ENCODE measurements at places on chromosomes 1 and 21.

DNA sequence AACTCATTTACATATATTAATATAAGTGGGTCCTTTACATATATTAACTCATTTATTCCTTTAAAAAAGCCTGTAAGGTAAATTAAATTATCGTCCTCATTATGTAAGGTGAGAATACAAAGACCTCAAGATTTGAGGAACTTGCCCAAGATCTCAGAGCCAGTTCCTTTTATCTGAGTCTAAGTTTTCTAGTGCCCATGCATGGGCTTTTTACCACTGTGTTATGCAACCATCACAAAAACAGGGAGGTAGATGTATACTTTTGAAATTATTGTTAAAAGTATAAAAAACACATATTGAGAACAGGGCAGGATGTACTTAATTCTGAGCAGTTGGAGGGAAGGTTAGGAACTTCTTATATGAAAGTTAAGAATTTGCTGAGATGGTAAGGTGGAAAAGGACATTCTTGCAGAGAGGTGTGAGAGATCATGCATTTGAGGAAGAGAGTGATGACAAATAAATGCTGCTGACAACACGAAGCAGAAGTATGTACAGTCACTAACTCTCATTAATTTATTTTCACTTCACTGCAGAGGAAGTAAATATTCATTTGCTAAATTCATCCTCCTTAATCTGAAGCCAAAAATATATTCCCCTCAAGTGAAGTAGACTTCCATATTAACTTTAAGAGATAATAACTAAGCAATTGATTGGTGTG is 28.9 kb upstream of the LYPLAL1 start:
- DNase-seq: no peak

GRCh38 chr1:27622828-27623227 is 12.2 kb downstream of the FGR start:
- DNase-seq: no peak

DNA sequence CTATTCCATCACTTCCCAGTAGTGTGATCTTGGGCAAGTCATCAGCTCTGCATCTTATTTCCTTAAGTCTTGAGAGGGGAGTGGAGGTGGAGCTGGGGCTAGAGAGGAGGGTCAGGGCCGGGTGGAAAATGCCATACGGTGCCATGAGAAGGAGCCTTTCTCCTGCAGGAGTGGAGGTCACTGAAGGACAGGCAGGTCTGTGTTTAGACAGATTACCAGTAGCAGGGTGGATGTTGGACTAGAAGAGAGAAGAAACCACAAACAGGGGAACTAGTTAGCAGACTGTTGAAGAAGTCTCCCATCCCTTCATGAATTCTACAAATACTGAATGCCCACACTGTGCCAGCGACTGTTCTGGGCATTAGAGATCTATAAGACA is 13.9 kb upstream of the CPT2 start:
- no peak for DNase-seq

- DNase-seq: no peak
These were observed 5.6 kb upstream of the TFF3 start for GRCh38 chr21:42320791-42321190.

GRCh38 chr1:220901881-220902280 is 22.6 kb downstream of the HLX start:
- DNase-seq: no peak

DNA sequence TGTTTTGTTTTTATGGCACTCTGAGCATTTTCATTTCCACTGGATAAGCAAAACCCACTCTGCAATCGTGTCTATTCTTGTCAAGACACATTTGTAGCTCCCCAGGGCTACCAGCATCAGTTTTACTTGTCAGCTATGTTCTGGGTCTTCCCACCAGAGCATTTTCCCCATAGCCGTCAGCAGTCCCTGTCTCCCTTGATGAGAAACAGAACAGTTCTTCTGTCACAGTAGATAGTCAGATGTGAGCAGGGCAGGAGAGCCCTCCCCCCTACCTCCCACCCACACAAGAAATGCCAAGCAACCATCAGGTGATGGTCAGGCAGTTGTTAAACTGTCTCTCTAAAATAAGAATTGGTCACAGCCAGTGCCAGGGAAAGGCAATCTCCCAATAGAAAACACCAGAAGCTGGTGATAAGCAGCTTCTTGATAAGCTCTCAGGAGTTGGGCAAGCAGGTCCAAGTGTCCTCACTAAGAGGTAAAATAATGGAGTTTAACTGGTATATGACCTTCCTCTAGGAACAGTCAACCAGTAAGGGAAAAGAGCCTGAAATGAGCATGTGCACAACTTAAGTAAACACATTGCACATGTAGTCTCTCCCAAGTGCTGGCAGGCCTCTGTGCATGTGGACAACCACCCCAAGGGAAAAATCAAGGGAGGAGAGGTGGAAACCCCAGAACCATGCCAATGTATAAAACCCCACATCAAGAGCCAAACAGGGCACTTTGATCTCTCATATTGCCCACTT is 208.2 kb downstream of the S1PR1 start:
- no peak for DNase-seq

DNA sequence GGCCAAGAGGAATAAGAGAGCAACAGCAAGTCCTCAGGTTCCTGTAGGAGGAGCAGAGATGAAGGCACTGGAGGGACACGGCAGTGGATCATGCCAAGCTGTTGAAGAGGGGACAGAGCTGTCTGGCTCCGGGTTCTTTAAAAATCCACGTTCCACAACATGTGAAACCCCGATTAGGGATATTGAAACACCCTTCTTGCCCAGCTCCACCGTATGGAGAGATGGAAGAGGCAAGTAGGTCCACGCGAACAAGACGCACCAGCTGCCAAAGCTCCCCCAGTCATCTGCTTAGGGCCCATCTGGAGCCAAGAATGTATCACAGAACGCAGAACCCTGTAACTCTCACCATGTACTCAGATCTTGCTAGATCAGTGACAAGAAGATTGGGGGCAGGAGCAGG is 3.9 kb downstream of the C1orf198 start:
- DNase-seq: no peak

DNA sequence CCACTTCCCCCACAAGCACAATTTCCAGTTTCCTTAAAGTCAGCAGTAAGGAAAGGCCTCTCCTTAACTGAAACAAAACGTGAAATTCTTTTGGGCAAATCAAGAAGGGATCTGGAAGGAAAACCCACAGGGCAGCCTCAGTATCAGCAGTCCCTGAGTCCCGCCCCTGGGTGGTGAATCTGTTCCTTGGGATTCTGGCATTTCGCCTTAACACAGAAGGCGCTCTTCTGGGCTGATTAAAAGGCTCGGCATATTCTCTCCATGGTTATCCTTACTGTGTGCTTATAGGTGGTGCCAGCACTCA is 12.2 kb upstream of the RAB4A start:
- DNase-seq: no peak

- DNase-seq: no peak
These were observed 57.8 kb upstream of the C1orf53 start for GRCh38 chr1:197844651-197845050.

GRCh38 chr1:3133686-3134085 is 64.7 kb downstream of the PRDM16 start:
- DNase-seq: no peak

- DNase-seq: no peak
These were observed 35.6 kb upstream of the LRRC3 start for GRCh38 chr21:44419679-44420078.

DNA sequence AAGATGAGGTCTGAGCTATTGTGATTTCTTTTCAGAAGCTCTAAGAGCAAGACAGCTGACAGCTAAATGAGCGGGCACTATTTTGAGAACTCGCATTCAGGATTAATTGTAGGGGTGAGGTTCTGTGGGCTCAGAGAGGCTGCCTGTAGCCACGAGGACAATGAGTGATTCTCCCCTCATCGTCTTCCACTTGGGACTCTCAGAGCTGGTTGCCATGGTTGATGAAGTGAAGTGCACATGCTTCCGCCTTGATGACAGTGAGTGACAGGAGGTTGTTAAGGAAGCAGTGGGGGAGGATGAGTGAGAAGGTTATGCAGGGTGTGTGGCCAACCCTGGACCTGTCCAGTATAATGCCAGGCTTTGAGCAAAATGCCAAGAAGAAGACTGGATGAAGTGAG is 341.7 kb downstream of the PCP4 start:
- no peak for DNase-seq

DNA sequence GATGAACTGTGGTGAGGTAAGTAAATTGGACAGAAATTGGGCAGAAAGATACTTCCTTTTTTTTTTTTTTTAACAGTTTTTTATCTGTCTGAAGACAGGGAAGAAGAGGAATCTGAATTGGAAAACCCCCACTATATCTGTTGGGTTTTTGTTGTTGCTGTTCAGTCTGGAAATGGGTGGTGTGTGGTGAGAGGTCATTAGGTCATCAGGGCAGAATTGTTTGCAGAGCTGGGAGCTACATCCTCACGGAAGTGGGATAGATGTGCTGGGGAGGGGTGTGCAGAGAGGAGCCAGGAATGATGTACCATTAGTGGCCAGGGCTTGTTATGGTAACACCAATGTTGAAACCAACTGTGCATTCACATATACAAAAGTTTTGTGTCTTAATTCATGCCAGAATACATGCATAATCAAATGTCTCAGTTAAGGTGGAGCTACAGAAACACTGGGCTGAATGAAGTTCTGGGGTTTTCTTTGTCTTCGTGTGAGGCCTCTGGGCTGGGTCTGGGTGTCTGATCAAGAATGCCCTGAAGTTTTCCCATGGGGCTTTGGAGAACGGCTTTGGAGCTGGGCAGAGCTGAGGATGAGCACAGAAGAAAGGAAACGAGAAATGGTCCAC is 12.4 kb downstream of the USP25 start:
- no peak for DNase-seq

DNA sequence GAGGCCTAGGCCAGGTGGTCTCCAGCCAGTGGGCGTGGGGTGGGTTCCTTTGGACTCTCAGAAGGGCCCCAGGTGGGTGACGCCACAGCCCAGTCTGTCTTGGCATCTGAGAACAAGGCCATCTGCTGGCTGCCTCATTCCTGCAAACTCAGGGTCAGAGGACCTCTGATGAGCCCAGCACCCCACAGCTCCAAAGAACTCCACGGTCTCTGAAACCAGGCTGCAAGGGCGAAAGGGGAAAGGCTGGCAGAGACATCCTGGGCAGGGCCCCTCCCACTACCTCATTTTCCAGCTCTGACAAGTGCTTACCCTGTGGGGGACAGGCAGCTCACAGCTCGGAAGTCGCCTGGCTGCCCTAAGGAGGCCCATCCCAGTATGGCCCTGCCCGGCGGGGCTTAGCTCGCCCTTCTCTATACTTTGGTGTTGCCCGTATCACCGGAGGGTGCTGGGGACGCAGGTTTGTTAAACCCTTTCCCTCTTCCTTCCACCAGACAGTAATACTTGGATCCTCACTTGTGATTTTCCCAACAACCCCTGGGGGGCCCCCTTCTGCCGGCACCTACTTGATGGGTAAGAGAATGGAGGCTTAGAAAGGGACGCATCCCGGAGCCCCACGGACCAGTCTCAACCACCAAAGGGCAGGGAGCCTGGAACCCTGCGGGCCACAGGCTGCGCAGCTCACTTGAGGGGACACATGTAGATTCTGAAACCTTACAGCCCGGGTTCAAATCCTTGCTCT is 10.9 kb upstream of the EDN2 start:
- DNase-seq: no peak

DNA sequence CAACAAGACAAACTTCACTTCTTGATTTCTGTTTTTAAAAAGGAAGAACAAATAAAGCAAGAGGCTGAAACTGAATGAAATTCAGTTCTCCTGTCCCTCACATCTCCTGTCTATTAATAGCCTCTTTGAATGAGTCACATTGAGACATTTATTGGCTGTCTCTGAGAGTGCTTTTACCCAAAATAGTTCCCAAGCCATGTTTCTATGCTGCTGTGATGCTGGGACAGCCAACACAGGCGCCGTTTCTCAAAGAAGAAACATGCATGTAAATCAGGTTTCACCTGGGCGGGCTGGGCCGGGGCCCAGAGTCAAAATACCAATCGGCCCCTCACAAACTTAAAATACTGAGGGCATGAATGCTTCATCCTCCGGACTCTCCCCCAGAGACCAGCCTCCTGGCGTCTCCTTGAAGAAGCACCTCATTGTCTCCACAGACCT is 105.2 kb downstream of the EDEM3 start:
- DNase-seq: no peak

DNA sequence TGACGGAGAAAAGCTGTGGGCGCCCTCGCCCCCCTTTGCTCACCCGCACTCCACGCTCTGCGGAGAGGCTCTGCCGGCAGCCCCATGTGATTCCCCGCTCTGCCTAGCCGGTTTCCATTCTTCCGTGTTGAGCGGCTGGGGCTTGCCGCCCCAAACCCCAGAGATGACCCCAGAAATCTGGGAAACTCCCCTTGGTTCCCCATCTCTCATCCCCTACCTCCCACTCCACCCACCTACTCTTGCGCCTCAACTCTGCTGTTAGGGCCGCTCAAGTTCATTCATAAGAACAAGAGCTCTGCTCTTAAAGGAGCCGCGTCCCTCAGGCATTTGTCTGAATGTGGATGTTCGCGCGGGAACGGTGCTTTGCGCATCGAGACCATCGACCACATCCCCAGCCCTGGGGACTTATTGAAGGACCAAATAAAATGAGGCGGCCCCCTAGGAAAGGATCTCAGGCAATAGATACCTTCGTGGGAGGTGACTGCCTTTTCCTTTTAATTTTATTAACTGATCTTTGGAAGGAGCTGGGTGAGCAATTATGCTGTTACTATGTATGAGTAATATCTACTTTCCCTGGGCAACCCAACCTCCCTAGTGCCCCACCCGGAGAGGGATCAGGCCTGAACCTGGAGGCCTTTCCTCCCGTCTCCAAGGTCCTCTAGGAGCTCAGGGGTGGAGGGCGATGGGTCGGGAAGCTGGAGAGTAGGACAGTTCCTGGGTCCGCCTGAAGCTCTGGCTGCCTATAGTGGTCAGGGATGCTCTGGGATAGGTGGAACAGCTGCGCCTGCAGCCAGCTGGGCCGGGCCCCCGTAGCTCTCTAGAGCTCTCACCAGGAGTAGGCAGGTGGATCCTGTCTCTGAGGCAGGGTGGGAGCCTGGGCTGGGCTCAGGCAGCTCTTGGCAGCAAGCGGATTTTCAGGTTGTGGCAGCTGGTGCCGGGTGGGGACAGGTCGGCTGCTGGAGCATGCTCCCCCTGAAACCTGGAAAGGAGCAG is 898 bp downstream of the MFSD2A start:
- no peak for DNase-seq

GRCh38 chr1:89337903-89338302 is 26.0 kb upstream of the GBP6 start:
- DNase-seq: no peak

DNA sequence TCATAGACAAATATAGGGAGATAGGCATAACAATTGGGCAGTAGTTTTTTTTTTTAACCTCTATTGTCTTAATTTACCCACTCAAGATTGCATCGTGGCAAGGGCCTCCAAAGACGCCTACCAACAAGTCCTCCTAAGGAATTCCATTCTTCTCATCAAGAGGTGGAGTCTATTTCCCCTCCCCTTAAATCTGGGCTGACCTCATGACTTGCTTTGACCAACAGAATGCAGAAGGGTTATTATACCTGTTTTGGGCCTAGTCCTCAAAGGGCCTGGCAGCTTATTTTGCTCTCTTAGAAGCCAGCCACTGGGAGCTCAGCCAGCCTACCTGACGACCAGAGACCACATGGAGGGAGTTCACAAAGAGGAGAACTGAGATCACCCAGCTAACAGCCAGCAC is 92.3 kb downstream of the COQ8A start:
- DNase-seq: no peak

DNA sequence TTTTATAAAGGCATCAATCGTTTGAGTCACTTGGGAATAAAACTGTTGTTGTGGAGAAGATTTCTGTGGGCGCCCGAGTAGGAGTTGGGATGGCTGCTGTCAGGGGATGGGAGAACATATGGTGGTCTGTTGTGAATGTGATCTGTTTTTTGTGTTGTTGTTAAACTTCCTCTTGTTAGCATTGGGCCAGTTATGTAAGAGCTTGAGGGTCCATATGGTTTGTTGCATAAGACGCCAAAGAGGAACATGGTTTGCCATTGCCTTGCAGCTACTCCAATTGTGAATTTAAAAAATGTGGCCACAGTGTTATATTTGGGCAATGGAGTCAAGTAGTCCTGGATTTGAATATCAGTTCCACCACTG is 136.1 kb upstream of the JUN start:
- no peak for DNase-seq
